ENCODE measurements at places on chromosomes 6 and 20.

- DNase-seq, result no peak
Observed at GRCh38 chr6:116461932-116462885, 1.0 kb downstream of the CALHM6 start.

DNA sequence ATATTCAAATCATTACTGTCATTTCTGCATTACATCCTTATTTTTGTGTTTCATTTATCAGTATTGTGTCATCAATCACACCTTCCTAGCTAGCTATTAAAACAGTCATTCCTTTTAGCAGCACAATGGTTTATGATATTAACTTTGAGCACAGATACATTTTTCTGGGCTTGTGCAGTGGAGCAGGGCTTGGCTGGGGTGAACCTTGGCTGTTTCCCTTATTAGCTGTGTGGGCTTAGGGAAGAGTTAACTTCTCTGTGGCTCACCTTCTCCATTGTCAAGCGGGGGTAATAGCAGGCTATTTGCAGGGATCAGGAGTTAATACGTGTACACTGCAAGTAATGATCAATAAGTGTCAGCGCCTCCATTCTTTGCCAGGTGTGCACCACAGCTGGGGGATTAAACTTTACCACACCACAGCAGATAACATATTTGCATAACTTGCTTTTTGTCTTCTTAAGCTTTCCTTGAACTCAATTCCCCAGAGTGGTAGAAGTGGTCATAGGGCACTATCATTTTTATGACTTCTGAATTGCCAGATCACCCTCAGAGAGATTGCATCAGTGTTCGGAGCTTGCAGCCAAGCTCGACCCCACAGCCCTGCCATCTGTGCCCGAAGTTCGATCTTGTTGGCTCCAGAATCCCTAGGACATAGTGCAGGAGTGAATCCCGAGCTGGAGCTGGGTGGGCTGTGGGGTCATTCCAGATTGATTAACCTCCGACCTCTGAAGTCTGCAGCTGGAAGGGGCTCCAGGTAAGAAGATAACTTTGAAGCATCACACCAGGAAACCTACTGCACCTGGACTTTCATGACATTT lies 1.5 kb upstream of the PYGB start:
- DNase-seq, result no peak

DNA sequence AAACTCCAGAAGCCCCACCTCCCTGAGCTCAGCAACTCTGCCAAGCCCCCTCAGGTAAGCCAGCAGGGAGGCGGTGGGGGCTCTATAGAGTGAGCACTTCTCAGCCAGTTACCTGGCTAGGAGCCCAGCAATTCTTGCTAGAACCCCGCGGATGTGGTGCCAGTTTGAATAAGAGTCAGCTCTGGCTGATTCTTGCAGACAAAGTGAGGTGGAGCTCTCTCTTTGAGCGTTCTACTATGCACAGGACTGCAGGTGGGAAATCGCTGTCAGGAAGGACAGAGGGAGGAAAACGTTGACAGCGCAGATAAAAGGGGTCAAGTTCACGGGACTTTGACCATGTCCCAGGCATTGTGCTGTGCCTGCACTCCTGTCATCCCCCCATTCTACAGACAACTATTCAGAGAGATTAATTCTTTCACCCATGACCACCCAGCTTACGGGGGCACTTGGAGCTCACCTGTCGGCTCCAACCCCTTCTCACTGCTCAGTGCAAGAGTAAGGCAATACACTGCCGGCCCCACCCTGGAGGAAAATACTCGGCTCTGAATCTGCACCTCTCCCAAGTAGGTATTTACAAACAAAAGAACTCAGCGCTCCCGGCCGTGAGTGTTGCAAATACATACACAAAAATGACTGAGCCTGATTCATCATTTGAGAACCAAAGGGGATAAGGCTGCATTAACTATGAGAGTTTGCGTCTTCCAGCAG lies 92.9 kb downstream of the ANKRD60 start:
- DNase-seq, result no peak

DNA sequence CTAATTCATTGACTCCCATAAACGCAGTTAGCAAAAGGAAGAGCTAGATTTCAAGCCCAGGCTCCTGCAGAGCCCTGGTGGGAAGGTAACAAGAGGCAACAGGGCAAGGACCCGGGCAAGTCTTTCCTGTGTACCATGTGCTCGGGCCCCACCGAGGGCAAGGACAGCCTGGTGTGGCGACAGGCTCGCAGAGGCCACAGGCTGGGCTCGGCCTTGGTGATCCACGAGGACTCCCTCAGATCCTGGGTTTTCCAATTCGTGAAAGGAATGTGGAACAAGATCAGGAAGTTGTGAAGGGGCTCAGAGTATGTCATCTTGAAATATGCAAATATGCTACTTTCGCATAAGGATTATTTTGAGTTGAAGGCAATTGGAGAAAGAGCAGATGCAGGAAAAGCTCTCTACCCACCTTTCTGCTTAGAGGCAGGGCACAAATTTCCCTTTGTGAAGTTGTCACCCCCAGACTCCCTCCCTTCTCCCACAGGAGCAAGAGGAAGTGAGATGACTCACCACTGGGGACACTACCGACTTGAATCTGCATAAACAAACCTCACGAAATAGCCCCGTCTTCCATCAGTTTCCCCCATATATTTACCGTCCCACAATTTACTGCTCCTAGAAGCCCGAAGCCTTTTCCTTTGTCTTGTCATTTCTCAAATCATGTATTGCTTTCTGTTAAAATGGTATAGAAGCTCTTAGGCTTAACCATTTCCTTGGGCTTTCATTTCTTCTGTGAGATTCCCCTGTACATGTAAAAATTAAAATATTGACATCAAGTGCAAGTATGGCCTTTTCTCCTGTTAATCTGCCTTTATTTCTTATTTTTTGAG lies 79.0 kb downstream of the PSMG4 start:
- DNase-seq, result no peak

DNA sequence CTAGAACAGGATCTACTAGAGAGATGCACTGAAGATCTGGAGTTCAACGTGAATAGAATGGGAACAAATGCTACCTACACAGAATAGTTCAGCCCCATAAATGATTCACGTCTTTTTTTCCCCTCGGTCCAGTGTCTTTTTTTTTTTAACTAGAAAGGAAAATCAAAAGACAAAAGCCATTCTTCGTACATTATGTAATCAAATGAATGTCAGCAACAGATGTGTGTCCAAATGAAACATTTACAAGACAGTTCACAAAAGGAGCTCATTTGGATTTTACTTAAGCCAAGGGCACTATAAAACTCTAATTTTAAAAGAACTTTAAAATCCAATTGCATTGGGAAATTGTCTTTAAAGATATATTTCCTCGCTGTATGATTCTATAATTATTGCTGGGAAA lies 42.4 kb downstream of the FAM184A start:
- DNase-seq, result no peak

DNA sequence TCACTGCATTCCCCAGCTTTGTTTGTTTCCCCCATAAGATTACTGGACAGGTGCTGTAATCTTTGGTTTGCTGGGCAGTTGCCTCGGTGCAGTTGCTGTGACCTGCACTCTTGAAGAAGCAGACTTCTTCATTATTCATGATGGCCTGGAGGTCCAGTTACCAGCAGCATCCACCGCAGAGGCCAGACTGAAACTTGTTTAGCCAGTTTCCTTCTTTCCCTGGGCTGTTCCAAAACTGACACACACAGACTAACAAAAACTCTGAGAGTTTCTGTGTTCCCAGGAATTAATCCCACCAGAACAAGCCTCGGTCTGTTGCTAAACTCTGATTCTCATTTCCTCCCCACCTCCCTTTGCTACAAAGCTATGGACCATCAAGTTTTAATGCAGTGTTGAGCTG lies 144.1 kb downstream of the QRSL1 start:
- no peak for DNase-seq

DNA sequence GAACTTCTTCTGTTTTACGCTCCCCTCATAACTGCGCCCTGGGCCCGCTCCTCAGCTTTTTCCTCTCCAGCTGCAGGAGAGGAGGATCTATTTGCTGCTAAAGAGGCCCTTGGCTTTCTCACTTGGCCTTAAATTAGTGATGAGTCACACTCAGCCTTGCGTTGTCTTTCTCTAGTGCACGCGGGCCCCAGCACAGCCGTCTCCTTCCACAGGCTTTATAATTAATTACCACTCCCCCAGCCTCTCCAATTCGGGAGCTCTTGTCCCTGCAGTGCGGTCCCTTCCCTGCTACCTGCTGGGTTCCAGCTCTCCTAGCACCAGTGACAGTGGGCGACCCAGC lies 25.2 kb downstream of the PACSIN1 start:
- peak; percentile 11 for DNase-seq
